ENCODE measurements at places on chromosomes 7 and 10.

GRCh38 chr10:102312683-102313082, 67.4 kb downstream of the GBF1 start:
- DNase-seq = no peak

- DNase-seq = no peak
These were observed 35.8 kb downstream of the RASGEF1A start for GRCh38 chr10:43230909-43231522.

GRCh38 chr10:9545073-9545472, 1472.6 kb upstream of the CELF2 start:
- no peak for DNase-seq

DNA sequence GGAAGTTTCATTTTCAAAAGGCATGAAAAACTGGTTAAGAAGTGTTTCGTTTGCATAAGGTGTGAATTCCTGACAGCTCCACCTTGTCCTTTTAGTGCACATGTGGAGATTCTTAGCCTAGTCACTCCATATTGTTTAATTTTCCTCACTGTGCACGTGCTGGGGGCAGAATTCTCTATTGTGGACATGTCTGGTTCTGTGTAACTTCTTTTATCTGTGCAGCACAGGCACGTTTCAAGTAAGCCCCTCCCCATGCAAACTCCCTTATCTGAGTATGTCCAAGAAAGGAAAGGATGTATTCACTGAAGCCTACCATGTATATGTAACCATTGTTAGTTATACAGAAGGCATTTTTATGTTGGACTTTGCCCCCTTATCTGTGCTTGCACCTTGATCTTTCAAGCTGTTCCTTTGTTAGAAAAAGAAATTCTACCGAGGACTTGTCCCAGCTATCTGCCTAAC, 1346.3 kb downstream of the REEP3 start:
- no peak for DNase-seq

DNA sequence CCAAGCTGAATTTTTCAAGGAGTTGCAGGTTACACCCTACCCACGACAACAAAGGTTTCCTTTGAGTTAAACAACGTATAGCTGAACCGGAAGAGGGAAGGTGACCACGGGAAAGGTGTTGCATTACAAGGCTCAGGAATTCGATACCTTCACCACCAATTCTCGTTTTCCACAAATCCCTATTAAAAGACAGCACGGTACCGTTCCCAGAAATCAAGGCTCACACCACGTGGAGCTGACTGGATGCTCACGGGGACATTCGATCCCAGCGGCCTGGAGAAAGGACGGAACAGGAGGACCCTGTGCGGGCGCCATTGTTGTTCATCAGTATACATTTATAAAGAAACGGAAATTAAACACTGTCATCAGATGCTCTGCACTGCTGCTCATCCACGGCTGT, 56.4 kb downstream of the CTBP2 start:
- DNase-seq = no peak

DNA sequence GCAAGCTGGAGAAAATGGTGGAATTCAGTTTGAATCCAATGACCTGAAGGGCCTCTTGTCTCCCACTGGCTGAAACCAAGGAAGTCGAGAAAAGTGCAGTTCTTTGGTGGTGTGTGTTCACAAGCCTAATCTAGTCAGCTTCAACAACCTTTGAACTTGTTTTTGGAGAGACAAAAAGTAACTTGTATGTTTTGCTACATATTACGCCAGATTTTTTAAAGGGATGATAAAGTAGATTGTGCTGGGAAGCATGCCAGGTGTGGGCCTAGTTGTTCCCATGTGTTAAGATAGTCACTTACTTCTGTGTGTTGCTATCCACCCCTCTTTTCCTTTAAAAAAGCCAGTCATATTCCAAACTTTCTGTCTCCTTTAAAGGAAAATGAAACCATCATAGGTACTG, 79.7 kb upstream of the FAM3C start:
- no peak for DNase-seq

DNA sequence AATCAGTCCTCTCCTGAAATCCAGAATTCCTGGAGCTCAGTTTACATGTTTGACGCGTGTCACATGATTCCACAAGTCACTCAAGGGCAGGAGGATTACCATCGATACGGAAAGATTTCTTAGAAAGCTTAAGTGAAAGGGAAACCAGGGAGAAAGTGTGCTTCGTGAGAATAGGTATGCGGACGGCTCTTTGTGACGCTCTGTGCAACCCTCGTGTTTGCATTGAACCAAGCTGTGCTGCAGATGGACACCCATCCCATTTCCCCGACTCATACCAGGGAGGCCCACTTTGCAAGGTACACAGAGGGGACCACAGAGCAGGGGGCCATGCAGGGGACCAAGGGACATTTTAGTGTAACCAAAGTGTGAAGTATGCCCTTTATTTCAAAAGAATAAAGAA, 43.2 kb downstream of the IKZF1 start:
- DNase-seq = no peak
